ENCODE measurements at places on chromosomes 2 and 18.
A peak's percentile ranks its signal among the peaks of the same experiment; 100 is the strongest.

DNA sequence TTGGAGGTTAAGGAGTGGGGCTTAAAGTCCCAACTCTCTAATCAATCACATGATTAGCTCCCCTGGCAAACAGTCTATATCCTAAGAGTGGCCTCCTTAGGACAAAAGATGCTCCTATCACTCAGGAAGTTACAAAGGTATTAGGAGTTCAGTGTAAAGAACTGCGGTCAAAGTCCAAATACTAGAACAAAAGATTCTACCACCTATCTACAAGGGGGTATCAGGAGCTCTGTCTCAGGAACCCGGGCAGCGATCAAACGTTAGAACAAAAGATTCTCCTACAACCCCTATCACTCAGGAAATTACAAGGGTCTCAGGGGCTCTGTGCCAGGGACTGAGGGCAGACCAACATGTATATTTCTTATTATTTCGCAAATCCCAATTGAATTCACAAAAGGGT is 58.0 kb downstream of the DTNB start:
- DNase-seq = no peak

DNA sequence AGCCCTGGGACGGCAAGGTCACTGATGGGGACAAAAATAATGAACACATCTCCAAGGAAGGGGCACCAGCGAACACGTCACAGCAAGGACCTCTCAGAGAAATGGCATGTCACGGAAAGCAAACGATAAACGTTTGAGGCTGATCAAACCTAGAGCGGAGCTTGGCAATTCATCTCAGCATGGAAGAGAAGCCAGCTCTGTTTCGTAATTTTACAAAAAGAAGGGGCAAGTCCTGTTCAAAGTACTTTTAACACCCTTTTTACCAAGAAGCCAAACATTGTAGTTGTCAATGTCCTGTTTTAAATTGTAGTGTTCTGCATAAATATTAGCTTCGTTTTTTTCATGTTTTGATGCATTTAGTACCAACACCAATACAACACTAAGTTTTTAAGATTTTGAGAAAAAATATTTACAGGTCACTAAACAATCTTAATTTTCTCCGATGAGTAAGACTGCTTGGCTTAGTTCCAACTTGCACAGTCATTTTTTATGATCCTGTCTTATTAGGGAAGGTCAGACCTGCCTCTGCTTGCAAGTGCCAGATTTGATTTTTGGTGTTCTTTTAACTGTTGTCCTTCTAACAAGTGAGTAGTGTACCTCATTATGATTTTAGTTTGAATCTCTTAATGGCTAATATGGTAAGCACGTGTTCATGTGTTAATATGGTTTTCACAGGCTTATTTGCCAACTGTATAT is 818.5 kb upstream of the SALL3 start:
- no peak for DNase-seq

GRCh38 chr2:22035361-22035830 is 911.6 kb downstream of the TDRD15 start:
- DNase-seq = no peak

GRCh38 chr2:46229134-46230063 is 67.8 kb upstream of the EPAS1 start:
- DNase-seq = peak; percentile 13

- no peak for DNase-seq
Measured at GRCh38 chr18:54150226-54150625, 74.2 kb downstream of the MBD2 start.

DNA sequence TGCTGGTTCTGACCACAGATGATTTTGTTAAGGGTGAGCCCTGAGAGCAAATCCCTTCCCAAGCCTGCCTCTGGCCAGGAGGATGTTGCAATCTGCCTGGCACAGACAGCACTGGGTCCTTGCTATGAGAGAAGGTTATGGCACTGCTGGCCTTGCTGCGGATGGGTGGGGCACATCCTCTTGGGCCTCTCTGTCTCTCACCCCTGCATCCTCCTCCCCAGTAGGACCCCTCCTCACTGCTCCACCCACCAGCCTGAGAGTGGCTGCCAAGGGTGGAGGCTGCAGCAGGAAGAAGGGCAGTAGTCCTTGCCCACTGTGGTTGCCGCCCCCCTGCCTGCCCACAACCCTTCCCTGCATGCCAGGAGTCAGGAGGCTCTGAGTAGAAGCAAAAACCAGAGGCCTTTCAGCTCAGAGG is 180.9 kb downstream of the ZBTB7C start:
- no peak for DNase-seq

DNA sequence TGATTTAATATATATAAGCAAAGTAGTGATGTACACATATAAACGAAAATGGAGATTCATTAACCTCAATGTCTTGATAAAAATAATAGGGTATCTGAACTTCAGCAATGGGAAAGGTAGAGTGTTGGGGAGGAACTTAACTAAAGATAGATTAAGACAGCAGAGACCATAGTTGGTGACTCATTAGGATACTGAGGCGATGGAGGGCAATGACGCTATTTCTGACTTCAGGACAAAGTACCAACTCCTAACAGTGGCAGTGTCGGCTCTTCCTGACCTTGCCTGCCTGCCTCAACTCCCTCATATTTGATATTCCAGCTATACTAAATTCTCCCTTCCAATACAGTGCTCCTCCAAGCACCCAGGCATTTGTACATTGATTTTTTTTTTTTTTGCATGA is 98.6 kb downstream of the CDH2 start:
- DNase-seq = no peak

- no peak for DNase-seq
Measured at GRCh38 chr2:120764492-120764891, 28.8 kb downstream of the GLI2 start.

DNA sequence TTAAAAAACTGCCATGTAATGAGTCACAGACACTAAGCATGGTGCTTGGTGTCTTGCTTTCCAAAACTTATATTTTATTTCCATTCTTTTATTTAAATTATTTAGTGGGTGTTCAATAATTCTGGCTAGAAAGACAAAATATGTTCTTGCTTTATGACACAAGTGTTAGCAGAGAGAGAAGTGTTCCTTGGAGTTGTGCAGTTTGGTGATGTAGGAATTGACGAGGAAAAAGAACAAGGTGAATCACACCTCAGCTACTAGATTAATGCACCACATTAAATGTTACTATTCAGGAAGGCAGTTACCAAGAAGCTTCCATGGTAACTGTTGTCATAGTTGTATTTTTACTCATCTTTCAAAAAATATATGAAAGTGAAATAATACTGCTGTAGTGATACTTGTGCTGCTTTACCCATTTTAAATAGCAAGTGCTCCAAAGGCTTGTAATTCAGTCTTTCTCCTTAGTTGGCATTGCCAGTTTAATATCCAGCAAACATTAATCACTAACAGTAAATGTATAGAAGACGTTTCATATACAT is 28.3 kb downstream of the ADAM23 start:
- DNase-seq = no peak

DNA sequence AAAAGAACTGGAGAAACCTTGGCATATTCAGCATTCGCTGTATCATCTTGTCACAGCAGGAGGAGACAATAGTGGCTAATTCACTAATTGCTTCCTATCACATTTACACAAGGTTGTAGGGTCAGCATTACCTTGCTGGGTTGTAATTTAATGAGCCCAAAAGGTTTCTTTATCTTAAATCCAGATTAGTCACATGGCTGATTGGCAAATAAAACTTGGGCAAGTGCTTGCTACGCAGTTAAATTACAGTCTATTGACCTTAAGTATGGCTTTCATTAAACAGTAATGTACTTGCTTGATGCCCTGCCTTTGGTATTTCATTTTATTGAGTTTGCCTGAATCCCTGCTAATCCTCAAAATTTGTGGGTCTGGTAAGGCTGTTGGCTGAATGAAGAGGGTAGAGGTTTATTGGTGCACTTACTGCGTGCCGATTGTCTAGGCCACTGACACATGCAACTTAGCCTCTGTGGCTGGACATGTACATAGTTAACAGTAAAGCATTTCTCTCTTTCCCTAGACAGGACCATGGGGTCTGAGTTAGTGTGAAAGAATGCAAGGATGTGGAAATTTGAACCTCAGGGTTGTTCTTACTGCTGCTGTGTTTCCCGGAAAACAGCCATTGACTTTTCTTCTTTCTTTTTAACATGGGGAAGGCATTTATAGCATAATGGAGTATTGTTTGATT is 34.3 kb downstream of the FMNL2 start:
- DNase-seq = no peak

DNA sequence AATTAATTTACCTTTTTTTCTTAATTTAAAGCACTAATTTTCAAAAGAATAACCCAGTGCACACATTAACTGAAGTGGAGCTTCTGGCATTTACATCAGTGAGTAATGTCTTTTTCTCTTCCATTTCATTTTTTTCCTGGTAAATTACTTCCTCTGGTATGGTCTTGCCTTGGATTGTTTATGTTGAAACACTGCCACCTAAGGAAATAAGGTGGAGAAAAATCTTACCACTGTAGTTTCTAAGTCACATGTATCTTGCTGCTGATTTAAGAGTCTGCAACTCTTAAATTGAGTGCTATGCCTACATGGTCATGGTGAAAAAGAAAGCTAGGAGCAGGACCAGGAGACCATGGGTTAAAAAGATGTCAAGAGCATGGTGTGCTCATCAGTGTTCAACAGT is 51.0 kb downstream of the TTC27 start:
- DNase-seq = no peak

DNA sequence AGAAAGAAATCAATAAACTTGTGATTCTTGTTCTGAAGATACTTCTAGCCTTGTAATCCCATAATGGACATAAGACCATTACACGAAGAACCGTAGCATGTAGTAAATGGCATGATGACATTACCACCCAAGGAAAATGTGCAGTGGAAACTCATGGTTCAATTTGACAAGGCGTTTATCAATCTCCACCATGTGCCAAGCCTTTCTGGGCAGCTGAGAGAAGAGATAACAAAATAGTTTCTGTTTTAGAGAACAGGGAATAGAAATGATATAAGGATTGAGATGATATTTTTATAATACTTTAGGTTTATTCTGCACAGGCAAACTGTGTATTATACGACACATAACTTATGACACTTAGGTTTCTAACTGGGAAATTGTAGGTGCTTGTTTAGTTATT is 19.2 kb downstream of the ABI2 start:
- no peak for DNase-seq

DNA sequence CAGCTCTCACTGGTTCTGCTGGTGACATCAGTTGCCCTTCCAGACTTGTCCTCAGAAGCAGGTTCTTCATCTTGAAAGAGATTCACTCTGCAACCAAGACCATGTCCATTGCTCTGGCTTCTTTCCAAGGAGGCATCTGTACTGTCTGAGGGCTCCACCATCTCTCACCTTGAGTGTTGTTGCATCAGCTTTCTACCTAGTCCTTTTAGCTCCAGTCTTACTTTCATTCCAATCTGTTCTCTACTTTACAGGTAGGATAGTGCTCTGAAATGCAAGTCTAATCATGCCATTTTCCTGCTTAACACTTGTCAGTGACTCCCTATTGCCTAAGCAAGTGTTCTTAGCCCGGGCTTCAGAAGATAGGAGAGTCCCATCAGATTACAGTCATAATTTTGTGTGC is 117.7 kb downstream of the EN1 start:
- DNase-seq = no peak

- DNase-seq = no peak
Measured at GRCh38 chr18:12287684-12288402, 20.2 kb upstream of the TUBB6 start.

DNA sequence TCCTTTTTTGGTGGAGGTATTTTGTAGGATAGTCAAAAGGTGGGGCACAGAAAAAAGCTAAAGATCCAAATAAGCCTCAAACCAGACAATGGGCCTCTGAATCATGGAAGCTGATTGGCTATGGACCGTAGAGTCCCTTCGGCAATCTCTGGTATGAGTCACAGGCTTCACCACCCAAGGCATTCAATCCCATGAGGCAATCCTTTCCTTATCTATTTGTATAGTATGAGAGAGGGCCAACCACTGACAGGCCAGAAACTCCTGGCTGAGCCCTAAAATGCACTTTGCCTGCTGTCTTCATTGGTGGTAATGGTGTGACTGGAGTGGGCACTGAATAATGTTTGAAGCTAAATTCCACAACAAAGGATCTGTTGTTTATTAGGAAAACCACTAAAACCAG is 38.7 kb upstream of the MEX3C start:
- no peak for DNase-seq

GRCh38 chr18:46629361-46629760 is 27.7 kb downstream of the LOXHD1 start:
- DNase-seq = no peak

GRCh38 chr2:26363323-26363722 is 16.7 kb upstream of the ADGRF3 start:
- no peak for DNase-seq

GRCh38 chr2:2782007-2782406 is 450.9 kb upstream of the MYT1L start:
- no peak for DNase-seq

DNA sequence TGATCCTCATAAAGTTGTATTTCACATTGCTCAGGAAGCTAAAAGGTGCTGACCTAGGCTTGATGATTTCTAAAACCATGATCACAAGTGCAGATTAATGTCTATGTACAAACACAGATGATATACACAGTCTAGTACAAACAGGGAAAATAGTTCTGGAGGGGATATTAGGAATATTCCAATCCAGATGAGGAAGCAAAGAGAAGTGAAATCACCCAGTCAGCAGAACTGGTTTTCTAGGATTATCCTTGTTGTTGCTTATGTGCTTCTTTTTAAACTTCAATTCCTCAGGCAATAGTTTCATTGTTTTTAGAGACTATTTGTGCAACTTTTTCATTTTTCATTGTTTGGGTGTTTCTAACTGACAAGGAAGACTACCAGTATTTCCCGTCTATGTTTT is 4.7 kb downstream of the IL1A start:
- no peak for DNase-seq

- DNase-seq = no peak
Measured at GRCh38 chr2:95062242-95063085, 37.0 kb downstream of the MAL start.

- no peak for DNase-seq
Measured at GRCh38 chr18:75429975-75430374, 2.5 kb upstream of the SMIM21 start.

DNA sequence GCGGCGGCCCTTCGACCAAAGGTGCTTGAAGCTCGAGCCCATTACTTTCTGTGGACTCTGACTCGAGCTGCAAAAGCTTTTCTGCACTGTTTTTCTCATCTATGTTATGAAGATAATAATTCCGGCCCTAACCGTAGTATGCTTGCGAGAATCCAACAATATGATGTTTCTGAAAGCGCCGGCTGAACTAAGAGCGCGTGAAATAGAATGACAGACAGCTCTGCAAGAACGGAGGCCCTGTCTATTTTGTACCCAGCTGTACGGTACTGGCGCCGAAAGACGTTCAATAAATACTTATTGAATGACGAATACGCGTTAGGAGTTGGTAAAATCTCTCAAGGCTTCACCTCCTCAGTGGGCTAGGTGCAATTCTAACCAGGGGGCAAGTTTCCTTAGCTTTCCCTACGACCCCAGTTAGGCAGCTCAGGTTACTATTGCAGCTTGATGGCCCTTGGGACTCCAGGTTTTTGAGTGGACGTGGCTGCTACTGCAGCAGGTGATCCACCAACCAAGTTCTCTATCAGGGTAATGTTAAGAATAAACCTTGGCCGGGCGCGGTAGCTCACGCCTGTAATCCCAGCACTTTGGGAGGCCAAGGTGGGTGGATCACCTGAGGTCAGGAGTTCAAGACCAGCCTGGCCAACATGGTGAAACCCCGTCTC is 570 bp downstream of the SCRN3 start:
- no peak for DNase-seq

- no peak for DNase-seq
Measured at GRCh38 chr2:188984680-188985079, 10.5 kb downstream of the COL3A1 start.

GRCh38 chr2:174633623-174633930 is 36.0 kb upstream of the WIPF1 start:
- no peak for DNase-seq

GRCh38 chr2:67626656-67627055 is 229.5 kb downstream of the ETAA1 start:
- DNase-seq = no peak

- no peak for DNase-seq
Measured at GRCh38 chr18:57951117-57951796, 92.8 kb upstream of the NEDD4L start.
